ENCODE measurements at places on chromosomes 12 and 14.
A peak's percentile ranks its signal among the peaks of the same experiment; 100 is the strongest.

- peak; percentile 3 for DNase-seq
These were observed 142.8 kb downstream of the SLC8A3 start for GRCh38 chr14:70045844-70046535.

- DNase-seq: no peak
These were observed 783.8 kb downstream of the VRK1 start for GRCh38 chr14:97581016-97581415.

DNA sequence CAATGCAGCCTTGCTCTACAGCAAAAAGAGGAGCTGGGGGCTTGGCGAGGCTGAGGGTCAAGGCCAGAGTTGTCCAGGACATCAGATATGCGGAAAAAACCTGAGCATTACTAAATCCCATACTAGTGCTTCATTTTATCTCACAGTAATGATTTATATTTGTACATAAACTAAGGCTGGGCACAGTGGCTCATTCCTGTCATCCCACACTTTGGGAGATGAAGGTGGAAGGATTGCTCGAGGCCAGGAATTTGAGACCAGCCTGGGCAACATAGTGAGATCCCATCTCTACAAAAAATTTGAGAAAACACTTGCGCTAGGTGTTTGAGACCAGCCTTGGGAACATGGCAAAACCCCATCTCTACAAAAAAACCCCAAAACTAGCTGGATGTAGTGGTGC is 11.6 kb upstream of the JPH4 start:
- no peak for DNase-seq

DNA sequence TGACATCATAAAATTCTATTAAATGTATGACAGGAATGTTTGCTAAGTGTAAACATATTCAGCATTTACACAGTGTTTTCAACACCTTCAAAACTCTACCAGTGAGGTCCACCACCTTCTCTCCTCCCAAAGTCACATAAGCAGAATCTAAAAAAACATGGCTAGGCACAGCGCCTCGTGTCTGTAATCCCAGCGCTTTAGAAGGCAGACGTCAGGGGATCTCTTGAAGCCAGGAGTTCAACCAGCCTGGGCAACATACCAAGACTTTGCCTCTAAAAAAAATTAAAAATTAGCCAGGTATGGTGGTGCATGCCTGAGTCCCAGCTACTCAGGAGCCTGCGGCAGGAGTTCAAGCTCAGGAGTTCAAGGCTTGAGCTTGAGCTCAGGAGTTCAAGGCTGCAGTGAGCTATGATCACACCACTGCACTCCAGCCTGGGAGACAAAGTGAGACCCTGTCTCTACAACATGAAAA is 30.0 kb downstream of the NUMB start:
- DNase-seq: no peak

DNA sequence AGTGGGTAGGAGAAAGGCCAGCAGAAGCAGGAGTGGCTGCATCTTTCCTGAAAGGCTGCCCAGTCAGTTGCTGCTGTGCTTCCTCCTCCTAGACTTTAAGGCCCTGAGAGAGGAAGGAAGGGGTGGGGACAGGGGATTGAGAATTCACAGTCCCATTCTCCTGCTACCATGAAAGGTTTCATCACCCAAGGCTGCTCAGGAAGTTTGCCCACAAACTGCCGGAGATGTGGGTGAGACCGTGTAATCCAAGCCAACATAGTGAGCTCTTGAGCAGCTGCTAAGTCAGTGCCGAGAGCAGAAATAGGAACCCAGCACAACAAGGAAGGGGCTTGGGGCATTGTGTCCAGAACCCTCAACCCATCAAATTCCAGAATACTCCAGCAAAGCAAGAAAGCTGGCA is at the start of gene CTSG:
Gene CTSG, minus strand, starts transcription at position 69 of the 400 bp plus-strand sequence. Its CDS starts 27 bp downstream, at position 42.
- DNase-seq: no peak

GRCh38 chr12:2749580-2749979 is 45.2 kb upstream of the FKBP4 start:
- no peak for DNase-seq

DNA sequence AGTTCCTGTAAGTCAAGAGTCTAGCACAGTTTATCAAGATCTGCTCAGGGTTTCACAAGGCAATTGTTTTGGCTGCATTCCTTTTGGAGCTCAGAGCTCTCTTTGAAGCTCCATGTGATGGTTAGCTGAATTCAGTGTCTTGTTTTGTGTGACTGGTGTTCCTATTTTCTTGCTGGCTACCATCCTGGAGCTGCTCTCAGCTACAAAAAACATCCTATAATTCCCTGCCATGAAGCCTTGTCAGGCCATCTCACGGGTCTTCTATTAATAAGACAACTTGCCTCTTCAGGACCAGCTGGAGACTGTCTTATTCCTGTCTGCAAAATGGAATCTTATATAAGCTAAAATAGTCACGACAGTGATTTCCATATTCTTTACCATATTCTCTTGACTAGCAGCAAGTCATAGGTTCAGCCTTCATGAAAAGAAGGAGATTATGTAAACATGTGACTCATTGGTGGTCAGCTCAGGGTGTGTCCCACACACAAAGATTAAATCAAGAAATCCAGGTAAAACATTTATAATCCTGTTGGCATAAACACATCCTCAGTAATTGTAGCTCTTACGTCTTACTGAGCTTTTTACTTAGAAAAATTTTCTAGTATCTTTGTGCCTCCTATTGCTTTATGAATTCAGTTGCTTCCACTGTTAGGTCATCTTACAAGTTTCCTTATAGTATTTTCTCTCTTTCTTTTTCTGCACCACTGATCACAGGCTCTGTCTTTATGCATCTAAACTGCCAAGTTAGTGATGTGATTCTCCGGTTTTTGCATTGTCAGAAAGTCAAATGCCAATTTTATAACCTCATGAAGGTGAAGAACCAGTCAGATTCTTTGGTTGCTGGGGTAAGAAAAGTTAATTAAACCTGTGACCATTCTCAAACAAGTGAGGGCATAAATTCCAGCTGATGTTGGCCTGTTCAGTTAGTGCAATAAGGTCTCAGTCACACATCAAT is 378.5 kb upstream of the MGAT4C start:
- no peak for DNase-seq

GRCh38 chr14:67317822-67318221 is 41.8 kb downstream of the ATP6V1D start:
- DNase-seq: no peak

GRCh38 chr12:20368114-20368650 is at the start of gene PDE3A:
Gene PDE3A (plus strand): TSS chr12:20368537. CDS start chr12:20369285, 748 bp downstream.
- no peak for DNase-seq

DNA sequence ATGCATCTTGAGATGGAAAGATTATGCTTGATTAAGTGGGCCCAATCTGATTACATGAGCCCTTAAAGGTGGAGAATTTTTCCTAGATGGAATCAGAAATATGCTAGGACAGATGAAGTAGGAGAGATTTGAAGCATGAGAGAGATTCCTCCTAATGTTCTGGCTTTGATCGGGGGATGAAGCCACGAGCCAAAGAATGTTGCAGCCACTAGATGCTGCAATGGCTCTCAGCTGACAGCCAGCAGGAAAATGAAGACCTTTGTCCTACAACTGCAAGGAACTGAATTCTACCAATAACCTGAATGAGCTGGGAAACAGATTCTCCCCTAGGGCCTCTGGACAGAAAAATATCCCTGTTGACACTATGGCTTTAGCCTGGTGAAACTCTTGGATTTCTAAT is 82.6 kb upstream of the ATP2B1 start:
- no peak for DNase-seq

- peak; percentile 38 for DNase-seq
These were observed 70.1 kb downstream of the PHETA1 start for GRCh38 chr12:111298582-111299436.

DNA sequence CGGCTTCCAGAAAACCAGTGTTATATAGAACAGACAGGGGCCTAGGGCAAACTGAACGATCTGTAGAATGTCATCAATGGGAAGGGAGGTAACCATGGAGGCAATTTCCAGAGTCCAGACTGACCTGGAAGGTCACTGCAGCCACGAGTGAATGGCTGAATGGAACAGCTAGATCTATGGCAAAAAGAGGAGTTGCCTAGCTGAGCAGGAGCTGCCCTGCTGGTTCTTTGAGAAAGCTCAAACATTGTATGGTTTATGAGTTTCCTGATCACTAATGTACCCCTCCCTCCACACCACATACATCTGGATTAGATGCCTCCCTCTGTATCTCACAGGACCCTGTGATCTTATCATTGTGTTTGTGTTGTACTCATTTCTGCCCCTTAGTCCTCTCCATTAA is 1.0 kb upstream of the RERG start:
- DNase-seq: no peak

DNA sequence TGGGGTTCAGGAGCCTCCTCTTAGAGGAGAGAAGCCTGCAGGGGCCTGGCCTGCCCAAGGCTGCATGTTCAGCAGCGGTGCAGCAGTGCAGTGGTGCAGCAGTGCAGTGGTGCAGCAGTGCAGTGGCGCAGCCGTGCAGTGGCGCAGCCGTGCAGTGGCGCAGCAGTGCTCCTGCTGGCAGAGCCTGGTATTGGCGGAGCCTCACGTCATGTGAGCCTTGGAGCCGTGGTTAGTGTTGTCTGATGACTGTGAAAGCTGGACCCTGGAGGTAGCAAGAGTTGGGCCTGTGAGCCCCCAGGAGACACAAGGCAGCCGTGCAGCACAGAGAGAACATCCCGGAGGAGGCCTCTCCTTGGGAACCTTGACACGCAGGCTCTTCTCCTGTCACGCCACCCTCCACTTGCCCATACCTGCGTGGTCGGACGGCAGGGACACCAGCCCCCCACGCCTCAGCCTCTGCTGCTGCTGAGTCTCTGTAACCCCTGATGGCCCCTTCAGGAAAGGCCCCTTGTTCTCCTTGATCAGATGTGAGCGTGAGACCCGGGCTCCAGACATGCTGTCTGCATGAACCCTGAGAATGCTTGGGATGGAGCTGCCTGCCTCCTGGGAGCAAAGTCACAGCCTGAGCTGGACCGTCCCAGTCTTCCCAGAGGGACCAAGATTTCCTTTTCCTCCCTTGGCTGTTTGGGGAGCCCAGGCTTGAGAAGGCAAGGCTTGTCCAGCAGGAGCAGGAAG is 193.7 kb downstream of the KIF26A start:
- DNase-seq: no peak

GRCh38 chr12:6635375-6635855 is 344 bp downstream of the LPAR5 start:
- peak; percentile 53 for DNase-seq

- no peak for DNase-seq
These were observed 130.7 kb upstream of the RPL10L start for GRCh38 chr14:46782281-46782680.

GRCh38 chr12:121717041-121717699 is 4.6 kb downstream of the TMEM120B start:
- DNase-seq: no peak

DNA sequence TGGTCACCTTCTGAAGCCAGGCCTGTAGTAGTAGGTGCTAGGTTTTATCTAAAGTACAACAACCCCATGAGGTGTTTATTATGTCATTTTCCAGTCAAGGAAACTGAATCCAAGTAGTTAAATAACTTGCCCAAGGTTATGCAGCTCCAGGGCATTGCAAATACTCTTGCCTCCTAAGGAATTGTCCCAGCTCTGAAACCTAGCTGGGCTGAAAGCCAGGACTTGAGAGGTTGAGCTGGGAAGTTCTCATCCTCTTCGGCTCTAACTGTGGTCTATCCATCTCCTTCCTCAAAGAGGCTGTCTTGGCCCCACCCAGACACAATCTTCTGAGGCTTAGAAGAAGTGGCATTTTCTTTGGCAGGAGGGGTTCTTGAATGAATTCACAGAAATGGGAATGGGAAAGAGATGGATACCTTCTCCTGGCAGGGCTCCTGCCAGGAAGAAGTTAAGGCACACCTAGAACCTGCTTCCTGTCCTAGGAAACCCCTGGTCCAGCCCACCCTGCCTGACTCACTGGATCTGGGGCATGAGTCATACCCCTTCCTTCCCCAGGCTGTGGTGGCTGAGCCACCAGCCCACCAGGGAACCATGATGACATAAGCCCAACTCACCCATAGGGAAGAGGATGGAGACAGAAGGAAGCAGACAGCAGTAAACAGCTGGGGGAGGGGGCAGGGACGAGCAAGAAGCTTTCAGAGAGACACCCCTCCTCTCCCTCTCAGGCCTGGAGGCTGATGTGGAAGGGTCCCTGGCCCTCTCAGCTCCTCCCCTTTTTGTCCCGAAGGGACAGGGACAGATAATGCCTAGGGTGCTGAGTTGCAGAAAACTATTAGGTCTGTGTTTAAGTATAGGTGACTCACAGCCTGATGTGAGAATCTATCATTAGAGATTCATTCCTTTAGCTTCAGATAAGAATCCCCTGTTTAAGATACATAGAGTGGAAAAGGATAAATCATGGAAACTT is 2.1 kb upstream of the PLEK2 start:
- DNase-seq: peak; percentile 26

DNA sequence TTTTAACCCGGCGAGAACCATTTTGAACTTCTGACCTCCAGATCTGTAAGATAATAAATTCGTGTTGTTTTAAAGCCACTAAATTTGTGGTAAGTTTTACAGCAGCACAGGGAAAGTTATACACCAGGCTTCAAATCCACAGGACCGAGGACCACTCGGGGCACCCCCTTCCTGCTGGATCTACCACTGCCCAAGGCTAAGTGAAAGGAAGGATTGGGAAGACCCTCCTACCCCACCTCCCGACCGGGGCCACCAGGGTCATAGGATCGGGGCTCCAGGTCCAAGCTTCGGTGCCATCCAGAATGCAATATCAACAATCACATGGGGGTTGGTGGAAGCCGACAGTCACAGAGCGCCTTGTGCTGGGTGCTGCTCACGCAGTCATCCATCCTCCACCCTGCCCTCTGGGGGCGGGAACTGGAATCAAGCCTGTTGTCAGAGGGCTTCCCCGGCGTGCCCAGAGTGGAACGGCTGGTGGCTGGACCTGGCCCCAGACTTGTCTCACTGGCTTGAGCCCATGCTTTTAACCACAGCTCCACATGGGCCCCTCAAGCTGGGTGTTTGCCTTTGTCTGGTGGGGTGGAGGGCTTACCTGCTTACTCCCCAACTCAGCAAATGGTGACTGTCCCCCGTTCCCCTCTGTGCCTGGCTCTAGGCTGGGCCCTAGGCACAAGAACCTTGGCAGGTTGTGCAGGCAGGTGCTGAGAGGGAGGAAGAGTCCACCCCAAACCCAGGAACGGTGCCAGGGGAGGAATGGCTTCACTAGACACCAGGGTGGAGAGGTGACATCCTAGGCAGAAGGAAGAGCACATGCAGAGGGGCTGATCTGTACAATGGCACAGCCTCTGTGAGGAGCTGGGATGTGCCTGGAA is 180.3 kb upstream of the RTL1 start:
- no peak for DNase-seq

- DNase-seq: no peak
These were observed 101.5 kb upstream of the USP15 start for GRCh38 chr12:62158461-62159360.

DNA sequence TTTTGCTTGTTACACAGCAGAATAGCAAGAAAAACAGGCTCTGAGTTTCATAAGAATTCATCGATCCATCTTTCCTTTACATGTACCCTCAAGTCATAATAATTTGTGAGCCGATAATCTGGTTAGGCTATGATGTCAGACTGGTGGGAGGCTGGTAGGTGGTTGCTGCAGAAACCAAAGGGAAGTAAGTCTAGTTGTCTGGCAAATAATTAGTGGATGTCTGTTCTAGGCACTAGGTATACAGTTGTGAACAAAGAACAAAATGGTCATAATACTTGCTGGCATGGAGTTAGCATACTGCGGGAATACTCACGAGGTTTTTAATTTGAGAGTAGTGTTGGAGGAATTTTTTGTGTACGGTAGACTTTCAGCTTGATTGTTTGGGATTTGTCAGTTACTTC is 8.8 kb downstream of the SUSD6 start:
- DNase-seq: no peak

- no peak for DNase-seq
These were observed 464.9 kb downstream of the PDZRN4 start for GRCh38 chr12:41652981-41653380.

GRCh38 chr14:51550636-51551035 is 101.1 kb upstream of the FRMD6 start:
- DNase-seq: no peak

Data from activated CD4-positive, alpha-beta T cell treated with anti-CD3 and anti-CD28 coated beads, Interleukin-2, amount 50 U/mL, for 16 hours (primary cell).